ENCODE measurements at places on chromosomes 13 and 19. TPM values are rescaled to one million over a fixed set of nuclear protein-coding genes. Genes with fewer than 3 reads are reported as not detected.
A peak's percentile ranks its signal among the peaks of the same experiment; 100 is the strongest.

Gene KCNN4
- 0.28 TPM for polyA plus RNA-seq

Gene MIR17HG
- polyA plus RNA-seq = 0.82 TPM

Gene GSX1
- not detected for polyA plus RNA-seq

DNA sequence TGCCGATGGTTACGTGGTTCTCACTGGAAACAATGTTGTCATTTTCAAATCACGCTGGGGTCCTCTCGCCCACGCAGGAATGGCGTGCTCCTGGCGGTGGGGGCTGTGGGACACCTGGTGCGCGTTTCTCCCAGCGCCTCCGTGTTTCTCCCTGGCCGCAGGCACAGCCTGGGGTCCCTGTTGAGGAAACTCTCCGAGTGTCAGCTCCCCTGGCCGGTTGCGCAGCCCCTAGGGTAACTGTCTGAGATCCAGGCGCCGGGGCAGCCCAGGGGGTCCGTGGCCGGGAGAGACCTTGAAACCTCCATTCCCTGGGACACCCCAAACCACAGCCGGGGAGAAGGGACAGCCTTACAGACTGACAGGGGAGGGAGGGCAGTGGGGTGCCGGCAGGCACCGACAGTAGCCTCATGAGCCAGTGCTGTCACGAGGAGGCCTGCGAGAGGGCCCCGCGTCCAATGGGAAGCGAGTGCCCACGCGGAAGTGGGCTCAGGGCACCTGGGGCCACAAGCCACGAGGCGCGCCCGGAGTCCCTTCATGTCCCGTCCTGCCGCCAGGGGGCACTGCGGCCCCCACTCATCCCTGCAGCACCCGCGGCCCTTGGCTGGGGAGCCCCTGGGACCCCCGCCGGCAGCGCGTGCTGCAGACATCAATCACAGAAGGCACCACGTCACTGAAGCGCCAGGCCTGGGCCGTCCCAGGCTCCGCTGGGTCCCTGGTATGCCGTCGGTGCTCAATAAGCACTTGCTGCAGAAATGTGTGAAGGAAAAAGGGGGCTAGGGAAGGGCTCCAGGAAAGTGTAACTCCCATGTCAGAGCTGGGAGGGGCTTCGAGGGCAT, 9.5 kb downstream of the ADAMTSL5 start:
- DNase-seq = peak; percentile 65

- DNase-seq = no peak
Measured at GRCh38 chr13:20198781-20199180, 6.0 kb upstream of the GJB2 start.

DNA sequence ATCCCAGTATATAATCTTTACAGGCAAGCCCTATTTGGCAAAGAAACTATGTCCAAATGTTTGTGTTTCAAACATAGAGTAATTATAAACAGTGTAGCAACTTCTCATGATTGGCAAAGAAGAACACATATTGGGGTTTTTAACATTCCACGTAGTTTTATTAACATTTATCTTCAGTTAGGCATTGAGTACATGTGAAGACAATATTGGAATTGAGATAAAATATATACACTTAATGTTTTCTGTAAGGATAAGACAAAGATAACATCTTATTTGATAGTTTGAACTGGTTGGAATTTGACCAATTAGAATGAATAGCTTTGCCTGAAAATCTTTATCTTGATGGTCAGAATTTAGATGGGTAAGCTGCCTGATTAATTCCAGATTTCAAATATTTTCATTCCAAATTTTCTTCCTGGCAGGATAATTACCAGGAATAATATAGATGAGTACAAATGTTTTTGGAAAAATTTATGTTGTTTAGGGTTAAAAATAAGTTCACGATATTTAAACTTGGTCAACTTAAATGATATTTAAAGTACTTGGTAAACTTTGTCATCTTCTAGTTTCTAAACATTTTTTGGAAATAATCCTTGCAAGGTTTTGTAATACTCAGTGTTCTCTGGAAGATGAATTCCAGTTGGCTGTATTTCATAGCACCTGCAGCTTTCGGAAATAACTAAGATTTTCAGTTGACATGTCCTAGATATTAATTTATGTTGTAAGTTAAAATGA, 536.5 kb upstream of the SPRY2 start:
- DNase-seq = no peak
